ENCODE measurements at places on chromosomes 3 and 15.

- no peak for DNase-seq
Measured at GRCh38 chr3:7696320-7696719, 805.3 kb upstream of the LMCD1 start.

GRCh38 chr3:2635511-2635910 lies 474.7 kb downstream of the IL5RA start:
- DNase-seq = no peak

DNA sequence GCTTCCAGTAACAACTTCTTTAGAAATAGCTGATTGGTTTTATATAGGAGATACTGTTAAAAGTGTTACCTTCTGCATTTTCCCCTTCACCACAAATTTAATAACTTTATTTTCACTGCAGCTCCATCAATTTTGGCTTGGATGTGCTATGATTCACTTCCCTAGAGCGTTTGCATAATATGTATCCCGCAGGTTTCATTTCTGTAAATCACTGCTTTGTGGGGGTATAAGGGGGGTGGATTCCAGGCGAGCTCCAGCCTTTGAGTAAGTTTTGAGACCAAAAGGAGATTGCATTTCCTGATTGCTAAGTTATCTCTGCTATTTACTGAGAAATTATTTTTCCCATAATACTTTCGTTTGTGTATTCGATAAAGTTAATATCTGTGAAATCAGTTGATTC lies 232.6 kb downstream of the TBL1XR1 start:
- no peak for DNase-seq

DNA sequence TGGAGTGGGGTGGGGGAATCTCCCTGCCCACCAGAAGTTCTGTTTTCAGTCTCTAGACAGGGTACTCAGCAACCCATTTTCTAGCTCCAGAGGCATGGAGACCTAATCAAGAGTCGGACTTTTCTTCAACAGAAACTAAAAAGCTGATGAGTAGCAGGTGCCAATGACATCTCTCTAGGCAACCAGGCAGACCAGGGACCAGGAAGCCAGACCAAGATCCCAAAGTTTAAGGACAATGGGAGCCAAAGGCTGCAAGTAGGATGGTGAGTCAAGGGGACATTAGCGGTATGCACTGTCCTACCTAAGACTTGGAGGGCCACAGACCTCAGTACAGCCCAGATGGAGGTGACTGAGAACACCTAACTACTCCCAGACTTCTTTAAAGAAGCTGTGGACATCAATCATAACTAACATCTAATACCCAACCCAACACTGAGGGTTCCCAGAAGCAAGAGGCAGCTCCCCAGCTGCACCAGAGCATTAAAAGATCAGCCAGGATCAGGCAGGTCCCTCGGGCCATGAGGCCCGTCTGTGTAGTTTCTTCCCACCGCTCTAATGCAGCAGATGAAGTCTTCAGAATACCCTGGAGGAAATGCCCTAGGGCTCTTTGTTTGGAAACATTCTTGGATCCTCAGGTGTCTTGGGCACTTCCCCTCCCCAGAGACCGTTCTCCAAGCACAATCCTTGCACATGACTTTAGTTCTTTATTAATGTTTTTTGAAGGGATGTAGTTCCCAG lies 979 bp downstream of the CCDC71 start:
- DNase-seq = no peak

DNA sequence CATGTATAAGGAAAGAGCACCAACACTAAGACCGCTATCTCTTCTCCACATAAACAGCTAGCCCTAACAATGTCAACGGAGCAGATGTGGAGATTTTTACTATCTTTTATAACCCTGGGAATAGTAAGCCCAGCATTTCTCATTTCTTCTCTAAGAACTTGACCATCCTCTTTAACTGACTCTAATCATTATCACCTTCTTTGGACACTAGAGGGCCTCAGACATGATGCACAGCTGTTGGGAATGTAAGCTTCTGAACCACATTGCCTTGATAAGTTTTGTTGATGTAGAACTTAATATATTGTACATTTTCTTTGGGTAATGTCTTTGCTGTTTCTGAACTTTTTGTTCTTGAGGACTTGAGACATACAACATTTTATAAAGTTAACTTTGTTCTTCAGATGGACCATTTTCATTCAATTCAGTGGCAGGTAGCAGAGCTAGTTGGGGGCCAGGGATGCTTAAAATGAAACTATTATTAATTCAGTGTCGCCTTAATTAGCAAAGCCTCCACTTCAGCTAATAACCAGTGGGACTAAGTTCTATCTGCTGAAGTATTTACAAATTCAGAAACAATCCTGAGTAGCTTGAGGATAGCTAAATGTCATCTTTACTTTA lies 9.6 kb upstream of the TAGLN3 start:
- DNase-seq = peak; percentile 65

DNA sequence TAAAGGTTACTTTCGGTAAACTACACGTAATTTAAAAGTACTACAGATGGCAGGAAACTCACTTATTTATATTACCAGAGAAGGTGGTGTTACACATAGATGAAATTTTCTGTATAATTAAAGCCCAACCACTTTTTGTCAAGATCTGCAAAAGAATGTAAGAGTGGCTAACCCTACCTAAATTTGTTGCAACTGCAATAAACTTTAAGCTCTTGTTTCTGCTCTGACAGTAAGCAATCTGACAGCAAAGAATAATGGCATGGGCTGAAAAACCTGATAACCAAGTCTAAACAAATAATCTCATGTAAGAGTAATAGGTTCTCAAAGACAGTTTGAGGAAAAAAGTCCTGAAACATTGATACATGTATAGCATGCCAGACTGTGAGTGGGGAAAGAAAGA lies 897.3 kb downstream of the TUSC7 start:
- DNase-seq = no peak

GRCh38 chr3:181484026-181484425 lies 227.7 kb upstream of the SOX2 start:
- DNase-seq = no peak

GRCh38 chr3:58051196-58051595 lies 43.0 kb downstream of the FLNB start:
- DNase-seq = peak; percentile 68

DNA sequence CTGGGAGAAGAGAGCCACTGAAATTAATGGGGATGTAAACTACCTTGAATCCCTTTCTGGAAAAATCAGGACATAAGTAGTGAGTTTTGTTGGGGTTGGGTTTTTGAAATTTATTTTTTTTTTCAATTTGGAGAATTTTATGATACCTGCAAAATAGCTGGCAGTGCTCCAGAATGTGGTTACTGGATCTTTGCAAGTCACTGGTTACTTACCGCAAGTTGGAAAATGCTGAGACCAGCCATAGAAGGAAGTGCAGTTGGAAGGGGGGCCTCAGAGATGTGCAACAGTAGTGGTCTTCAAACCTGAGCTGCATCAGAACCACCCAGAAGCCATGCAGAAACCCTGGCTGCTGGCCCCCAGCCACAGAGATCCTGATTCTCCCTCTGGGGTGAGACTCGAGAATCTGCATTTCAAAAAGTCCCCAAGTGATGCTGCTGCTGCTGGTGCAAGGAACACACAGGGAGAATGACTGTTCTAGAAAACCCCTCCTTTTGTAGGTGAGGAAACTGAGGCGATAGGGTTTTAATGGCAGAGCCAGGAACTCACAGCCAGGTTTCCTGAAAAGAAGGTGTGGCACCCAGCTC lies 39.7 kb downstream of the SEMA5B start:
- no peak for DNase-seq

Data from GM03348 (cell line).